ENCODE measurements at places on chromosomes 3 and 15. TPM values are rescaled to one million over a fixed set of nuclear protein-coding genes. Genes with fewer than 3 reads are reported as not detected.
A peak's percentile ranks its signal among the peaks of the same experiment; 100 is the strongest.

DNA sequence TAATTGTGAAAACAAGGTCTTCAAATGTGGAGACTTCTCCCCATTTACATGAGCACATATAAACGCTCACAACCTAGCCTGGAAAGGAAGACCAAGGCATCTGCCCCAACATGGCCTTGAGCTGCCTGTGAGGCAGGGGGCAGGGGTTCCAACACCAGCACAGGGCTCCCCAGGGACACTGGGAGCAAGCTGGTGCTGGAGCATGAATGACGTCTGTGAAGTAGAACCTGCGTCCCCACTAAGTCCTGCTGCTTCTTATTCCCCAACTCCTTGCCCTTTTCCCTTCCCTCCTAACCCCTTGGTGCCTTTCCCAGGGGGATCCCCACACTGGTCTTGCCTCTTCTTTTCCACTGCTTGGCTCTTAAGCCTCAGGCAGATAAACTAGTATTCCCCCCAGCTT, 93.1 kb downstream of the RBPMS2 start:
- peaks cover 27% of the 10 kb centered on the region for H3K36me3 ChIP-seq

KBTBD8 gene
- 6.1 TPM for total RNA-seq

FOXL2NB gene
- not detected for total RNA-seq

- no peaks in the 10 kb centered on the region for H3K36me3 ChIP-seq
- H3K27ac ChIP-seq, result no peak overlapping the region
- no peak for DNase-seq
Observed at GRCh38 chr3:139323146-139323545, 20.7 kb upstream of the MRPS22 start.

FLNB gene
- total RNA-seq, result 112 TPM

GRCh38 chr3:155001289-155002010, 78.7 kb upstream of the MME start:
- DNase-seq, result no peak
- no peaks in the 10 kb centered on the region for H3K36me3 ChIP-seq
- H3K27ac ChIP-seq, result no peak overlapping the region

DNA sequence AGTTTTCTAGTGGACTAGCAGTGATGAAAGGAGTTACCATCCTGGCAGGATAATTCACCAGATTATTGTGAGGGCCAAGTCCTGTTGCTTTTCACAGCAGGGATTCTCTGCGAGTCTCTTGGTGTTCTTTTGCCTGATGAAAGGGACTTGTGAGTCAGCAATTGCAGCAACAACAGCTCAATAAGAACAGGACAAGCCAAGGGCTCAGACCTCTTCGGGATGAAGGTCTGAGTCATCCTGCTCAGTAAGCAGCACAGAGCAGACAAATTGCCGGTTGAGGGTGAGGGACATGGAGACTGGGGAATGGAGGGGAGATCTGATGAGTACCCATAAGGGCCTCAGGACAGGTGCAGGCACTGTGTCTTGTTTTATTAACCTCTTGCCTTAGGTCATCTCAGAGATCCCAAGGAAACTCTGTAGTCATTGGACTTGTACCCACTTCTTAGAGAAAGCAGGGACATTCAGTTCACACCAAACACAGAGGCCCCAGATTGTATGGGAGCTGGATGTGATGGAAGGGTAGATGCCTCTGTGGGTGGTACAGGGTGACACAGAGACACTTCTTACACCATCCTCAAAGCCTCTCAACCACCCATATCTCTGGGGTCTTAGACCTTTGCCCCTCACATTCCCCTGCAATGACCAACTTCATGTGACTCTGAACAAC, 173.8 kb upstream of the TLE3 start:
- peaks cover 64% of the 10 kb centered on the region for H3K27me3 ChIP-seq
- peaks cover 8% of the 10 kb centered on the region for H3K4me1 ChIP-seq
- no peak for DNase-seq
- H3K4me3 ChIP-seq, result no peak overlapping the region
- H3K27ac ChIP-seq, result peak overlapping the region; percentile 4

ITGB5 gene
- total RNA-seq, result 58.8 TPM

- peaks cover 28% of the 10 kb centered on the region for H3K4me1 ChIP-seq
- H3K4me3 ChIP-seq, result no peak overlapping the region
- H3K36me3 ChIP-seq, result no peaks in the 10 kb centered on the region
- peak overlapping the region; percentile 33 for H3K27ac ChIP-seq
Observed at GRCh38 chr3:156812521-156813335, 13.4 kb upstream of the LEKR1 start.

GRCh38 chr3:166554023-166554422, 716.8 kb upstream of the BCHE start:
- H3K4me1 ChIP-seq, result no peaks in the 10 kb centered on the region
- no peaks in the 10 kb centered on the region for H3K27me3 ChIP-seq
- no peaks in the 10 kb centered on the region for H3K36me3 ChIP-seq
- no peak for DNase-seq
- no peak overlapping the region for H3K4me3 ChIP-seq
- no peak overlapping the region for H3K27ac ChIP-seq

GRCh38 chr3:72033666-72034428, 248.9 kb upstream of the PROK2 start:
- H3K36me3 ChIP-seq, result no peaks in the 10 kb centered on the region
- no peak overlapping the region for H3K27ac ChIP-seq
- DNase-seq, result no peak
- H3K4me3 ChIP-seq, result no peak overlapping the region
- peaks cover 3% of the 10 kb centered on the region for H3K4me1 ChIP-seq
- H3K27me3 ChIP-seq, result peaks cover 3% of the 10 kb centered on the region

- DNase-seq, result no peak
- H3K4me3 ChIP-seq, result no peak overlapping the region
- H3K27ac ChIP-seq, result no peak overlapping the region
- H3K36me3 ChIP-seq, result no peaks in the 10 kb centered on the region
- H3K4me1 ChIP-seq, result no peaks in the 10 kb centered on the region
- H3K27me3 ChIP-seq, result peaks cover 4% of the 10 kb centered on the region
Observed at GRCh38 chr3:186142393-186142932, 33.6 kb upstream of the ETV5 start.

PLA2G4E gene
- total RNA-seq, result 0.09 TPM

- H3K4me3 ChIP-seq, result no peak overlapping the region
- no peaks in the 10 kb centered on the region for H3K36me3 ChIP-seq
- H3K4me1 ChIP-seq, result peaks cover 9% of the 10 kb centered on the region
- H3K27ac ChIP-seq, result no peak overlapping the region
- H3K27me3 ChIP-seq, result no peaks in the 10 kb centered on the region
Observed at GRCh38 chr3:140242818-140243276, 307.9 kb downstream of the CLSTN2 start.

DNA sequence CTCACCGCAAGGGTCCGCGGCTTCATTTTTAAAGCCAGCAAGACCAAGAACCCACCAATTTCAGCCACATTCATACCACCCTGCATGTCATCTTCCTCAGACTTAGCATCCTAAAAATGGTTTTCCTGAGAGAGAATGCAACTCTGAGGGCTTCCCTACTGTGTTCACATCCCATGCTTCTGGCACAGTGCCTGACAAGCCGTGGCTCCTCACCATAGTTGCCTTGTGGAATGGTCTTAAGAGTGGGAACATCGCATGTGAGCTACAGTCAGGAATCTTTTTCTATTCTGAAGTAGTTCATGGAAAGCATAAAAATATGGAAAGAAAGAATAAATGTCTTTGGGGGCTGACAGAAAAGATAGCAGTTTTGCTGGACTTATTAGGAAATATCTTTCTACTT, 120.3 kb downstream of the RAP2B start:
- no peak for DNase-seq
- H3K36me3 ChIP-seq, result no peaks in the 10 kb centered on the region
- no peaks in the 10 kb centered on the region for H3K27me3 ChIP-seq
- H3K4me3 ChIP-seq, result no peak overlapping the region

DNA sequence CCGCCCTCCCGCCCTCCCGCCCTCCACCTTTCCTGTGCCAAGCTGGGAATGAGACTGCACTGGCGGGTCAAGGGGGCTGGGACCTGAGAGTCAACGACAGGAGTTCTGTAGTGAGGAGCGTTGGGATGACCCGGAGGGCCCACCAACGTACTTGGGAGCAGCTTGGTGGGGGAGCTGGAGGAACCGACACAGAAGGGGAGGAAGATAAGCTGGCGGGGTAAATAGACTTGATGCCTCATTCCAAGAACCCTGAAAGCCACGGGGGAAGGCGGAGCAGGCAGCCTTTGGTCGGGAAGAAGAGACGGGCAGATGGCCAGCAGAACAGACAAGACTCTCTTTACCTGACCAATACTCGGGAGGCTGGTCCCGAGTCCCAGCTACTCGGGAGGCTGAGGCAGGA, 277 bp downstream of the FMN1 start:
- no peaks in the 10 kb centered on the region for H3K36me3 ChIP-seq
- DNase-seq, result peak; percentile 9
- H3K4me3 ChIP-seq, result peak overlapping the region; percentile 76
- H3K27me3 ChIP-seq, result peaks cover 29% of the 10 kb centered on the region
- H3K27ac ChIP-seq, result no peak overlapping the region

GRCh38 chr3:124609402-124609801, 120.8 kb upstream of the UMPS start:
- DNase-seq, result no peak
- no peaks in the 10 kb centered on the region for H3K36me3 ChIP-seq
- H3K27me3 ChIP-seq, result no peaks in the 10 kb centered on the region
- H3K4me1 ChIP-seq, result no peaks in the 10 kb centered on the region

DNA sequence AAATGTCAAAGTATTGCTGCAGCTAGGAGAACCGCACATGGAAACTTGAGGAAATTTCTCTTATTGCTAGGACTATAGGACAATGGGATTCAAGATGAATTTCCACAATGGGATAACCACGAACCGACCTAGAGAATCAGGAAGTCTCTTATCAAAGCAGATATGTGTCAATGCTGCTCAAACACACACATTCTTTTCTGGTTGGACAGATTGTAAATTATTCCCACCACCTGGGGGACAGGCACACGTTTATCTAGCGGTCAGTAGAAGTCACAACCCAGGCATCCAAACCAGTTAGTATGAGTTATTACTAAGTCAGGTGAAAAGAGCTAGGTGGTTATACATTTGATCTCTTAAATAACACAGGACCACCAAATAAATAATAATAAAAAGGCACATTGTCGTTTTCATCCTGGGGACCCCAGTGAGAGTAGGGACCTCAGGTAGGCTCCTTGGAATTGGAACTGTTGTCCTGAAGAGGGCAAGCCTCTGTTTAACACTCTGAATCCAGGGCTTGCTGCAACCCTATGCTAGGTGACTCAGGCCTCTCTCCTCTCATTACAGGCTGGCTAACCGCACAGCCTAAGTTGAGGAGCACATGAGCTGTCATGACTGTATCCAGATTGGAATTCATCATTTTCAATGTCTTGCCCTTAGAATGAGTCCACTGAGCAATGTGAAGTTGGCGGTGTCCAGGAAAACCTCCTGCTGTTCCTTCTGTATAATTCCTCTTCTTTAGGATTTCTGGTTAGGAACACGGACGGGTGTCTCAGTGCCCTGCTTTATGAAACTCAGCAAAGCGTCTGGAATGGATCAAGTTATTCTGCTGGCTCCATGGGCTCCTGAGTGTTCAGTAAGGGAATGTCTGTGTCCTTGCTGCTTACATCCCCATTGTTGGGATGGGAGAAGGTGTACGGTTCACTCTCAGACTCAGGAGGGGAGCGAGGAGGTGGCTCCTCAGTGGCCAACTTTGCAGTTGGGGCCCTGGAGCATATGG, 59.0 kb downstream of the CLEC3B start:
- no peak overlapping the region for H3K4me3 ChIP-seq
- H3K36me3 ChIP-seq, result peaks cover 4% of the 10 kb centered on the region
- DNase-seq, result no peak
- H3K4me1 ChIP-seq, result peaks cover 18% of the 10 kb centered on the region

OR5K2 gene
- total RNA-seq, result not detected

WWTR1 gene
- total RNA-seq, result 15.0 TPM

GRCh38 chr15:32030795-32031194, 480 bp downstream of the CHRNA7 start:
- peaks cover 8% of the 10 kb centered on the region for H3K4me1 ChIP-seq
- no peak for DNase-seq
- H3K36me3 ChIP-seq, result no peaks in the 10 kb centered on the region
- H3K27ac ChIP-seq, result no peak overlapping the region
- peak overlapping the region; percentile 83 for H3K4me3 ChIP-seq

SYNPR gene
- 13.3 TPM for total RNA-seq

DNA sequence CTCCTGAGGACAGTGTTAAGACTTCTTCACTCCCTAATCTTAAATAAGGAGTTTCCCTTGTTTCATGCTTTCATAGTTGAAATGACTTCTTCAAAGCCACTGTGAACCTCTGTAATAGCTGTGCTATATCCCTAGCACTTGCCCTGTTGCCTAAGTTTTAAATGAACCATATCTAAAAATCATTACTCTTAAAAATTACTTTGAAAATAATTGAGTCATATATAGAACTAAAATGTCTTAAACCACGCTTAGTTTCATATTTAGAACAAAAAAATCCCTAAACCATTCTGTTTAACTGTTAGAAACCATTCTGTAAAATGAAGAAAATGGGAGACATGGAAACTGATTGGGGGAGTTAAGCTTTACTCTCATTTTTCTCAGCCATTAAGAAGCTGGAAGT, 29.8 kb downstream of the DNAJC19 start:
- H3K36me3 ChIP-seq, result peaks cover 34% of the 10 kb centered on the region
- H3K27me3 ChIP-seq, result no peaks in the 10 kb centered on the region
- DNase-seq, result no peak
- peaks cover 5% of the 10 kb centered on the region for H3K4me1 ChIP-seq
- H3K27ac ChIP-seq, result no peak overlapping the region

- peaks cover 23% of the 10 kb centered on the region for H3K4me1 ChIP-seq
- H3K27ac ChIP-seq, result peak overlapping the region; percentile 13
- no peak for DNase-seq
- H3K4me3 ChIP-seq, result no peak overlapping the region
- no peaks in the 10 kb centered on the region for H3K36me3 ChIP-seq
Observed at GRCh38 chr3:150255413-150255812, 152.7 kb upstream of the TSC22D2 start.

- no peak for DNase-seq
- H3K4me3 ChIP-seq, result no peak overlapping the region
- peak overlapping the region; percentile 2 for H3K27ac ChIP-seq
- H3K27me3 ChIP-seq, result no peaks in the 10 kb centered on the region
- H3K4me1 ChIP-seq, result peaks cover 36% of the 10 kb centered on the region
Observed at GRCh38 chr3:128734523-128735189, 8.7 kb downstream of the RAB7A start.

- H3K27ac ChIP-seq, result peak within 1 kb of the TSS; percentile 98
- peak within 1 kb of the TSS; percentile 91 for H3K4me3 ChIP-seq
- peaks cover 6% of the 10 kb centered on the region for H3K27me3 ChIP-seq
- peaks cover 13% of the 10 kb centered on the region for H3K4me1 ChIP-seq
- peak; percentile 72 for DNase-seq
Observed at GRCh38 chr3:197749601-197750395, at the start of gene FYTTD1. Gene FYTTD1 (plus strand): TSS chr3:197749883. CDS start chr3:197749972, 89 bp downstream.

DNA sequence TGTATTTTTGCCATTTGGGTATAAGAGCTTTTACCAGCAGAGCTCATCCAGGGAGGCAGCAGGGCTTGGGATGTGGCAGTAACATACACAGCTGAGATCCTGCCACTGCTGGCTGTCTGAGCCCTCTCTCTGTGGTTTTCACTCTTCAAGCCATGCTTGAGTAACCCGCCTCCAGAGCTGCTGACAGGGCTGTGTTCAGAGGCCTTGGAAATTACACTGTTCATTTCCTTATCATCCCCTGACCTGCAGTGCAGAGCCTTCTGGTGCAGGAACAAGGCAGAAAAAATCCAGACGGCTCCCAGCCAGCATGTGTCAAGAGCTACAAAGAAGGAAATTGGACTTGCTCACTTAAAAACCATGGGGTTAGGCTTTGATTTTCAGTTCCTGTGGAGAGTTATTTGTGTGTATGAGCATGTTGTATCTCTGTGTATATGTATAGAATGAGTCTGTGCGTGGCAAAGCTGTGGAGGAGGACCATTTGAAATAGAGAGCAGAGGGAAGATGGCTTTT, 47.0 kb downstream of the ZNF609 start:
- H3K36me3 ChIP-seq, result peaks cover 2% of the 10 kb centered on the region
- H3K4me1 ChIP-seq, result peaks cover 34% of the 10 kb centered on the region
- H3K27me3 ChIP-seq, result no peaks in the 10 kb centered on the region
